ENCODE measurements at places on chromosomes 2 and 18.

DNA sequence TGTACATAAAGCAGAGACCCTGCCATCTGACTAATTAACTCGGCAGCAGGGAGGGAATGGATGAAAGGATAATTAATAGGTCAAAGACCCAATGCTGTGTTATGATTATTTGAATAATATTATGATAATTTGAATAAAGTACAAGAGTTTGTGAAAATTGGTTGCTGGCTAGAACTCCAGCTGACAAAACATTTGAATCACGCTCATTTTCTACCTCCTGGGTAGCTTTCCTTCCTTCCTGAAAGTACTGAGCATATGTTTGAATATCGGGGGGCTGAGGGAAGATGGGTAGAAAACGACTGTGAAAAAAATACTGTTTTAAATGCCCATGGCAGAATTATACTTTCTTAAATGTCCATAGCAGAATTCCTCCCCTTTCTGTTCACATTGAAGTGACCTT, 243.6 kb upstream of the RBMS1 start:
- H3K4me1 ChIP-seq, result no peaks in the 10 kb centered on the region
- DNase-seq, result no peak
- peaks cover 3% of the 10 kb centered on the region for H3K27me3 ChIP-seq
- no peak overlapping the region for H3K27ac ChIP-seq
- H3K4me3 ChIP-seq, result no peak overlapping the region

DNA sequence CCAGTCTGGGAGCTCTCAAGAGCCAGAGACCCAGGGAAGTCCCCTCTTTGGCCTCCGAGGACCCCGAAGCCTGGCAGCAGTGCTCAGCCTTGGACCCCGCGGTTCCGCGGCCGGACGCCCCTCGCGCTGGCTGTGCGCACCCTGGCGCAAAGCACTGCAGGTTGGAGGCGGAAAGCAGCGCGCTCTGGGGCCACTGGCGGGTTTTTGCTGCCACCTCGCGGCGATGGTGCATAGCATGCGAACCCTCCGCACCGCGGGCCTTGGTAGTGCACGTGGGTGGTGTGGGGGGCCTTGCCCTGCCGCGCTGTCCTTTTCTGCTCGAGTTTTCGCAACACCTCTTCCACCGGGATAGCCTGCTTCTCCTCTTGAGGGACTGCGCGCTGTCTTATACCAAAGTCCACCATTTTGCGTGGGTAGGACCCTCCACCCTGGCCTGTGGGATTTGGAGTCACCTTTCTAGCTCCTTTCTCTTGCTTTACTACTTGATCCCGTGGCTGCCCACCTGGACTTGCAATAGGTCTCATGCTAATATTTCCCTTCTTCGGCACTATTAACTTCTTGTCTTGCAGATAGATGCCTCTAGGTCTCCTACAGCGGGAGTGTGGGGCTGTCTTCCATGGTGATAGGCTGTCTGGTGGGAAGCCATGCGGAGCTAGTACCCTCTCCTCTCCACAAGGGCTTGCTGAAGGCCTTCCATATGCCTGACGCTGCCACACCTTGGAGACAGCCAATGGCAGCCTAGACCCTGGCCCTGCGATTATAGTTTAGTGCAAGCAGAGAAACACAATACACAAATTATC, 14.3 kb downstream of the SIX3 start:
- H3K36me3 ChIP-seq, result no peaks in the 10 kb centered on the region
- H3K4me3 ChIP-seq, result peak overlapping the region; percentile 77
- peak; percentile 60 for DNase-seq
- no peak overlapping the region for H3K27ac ChIP-seq
- peaks cover 26% of the 10 kb centered on the region for H3K27me3 ChIP-seq

DNA sequence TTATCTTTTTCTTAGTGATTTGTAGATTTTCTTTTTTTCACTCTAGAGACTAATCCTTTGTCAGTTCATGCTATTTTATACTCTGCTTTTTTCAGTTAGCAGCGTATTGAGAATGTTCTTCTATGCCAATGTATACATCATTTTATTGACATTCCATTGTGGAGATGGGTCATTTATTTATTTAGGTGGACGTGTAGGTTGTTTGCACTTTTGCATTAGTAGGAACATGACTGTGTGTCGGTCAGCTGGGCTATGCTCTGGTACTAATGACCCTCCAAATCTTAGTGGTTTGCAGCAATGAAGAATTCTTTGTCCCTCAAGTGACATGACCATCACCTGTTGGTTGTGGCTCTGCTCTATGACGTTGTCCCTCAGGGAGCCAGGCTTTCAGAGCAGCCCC, 33.6 kb downstream of the HPCAL1 start:
- H3K4me3 ChIP-seq, result no peak overlapping the region
- H3K4me1 ChIP-seq, result peaks cover 48% of the 10 kb centered on the region
- DNase-seq, result no peak
- no peaks in the 10 kb centered on the region for H3K27me3 ChIP-seq
- no peak overlapping the region for H3K27ac ChIP-seq

DNA sequence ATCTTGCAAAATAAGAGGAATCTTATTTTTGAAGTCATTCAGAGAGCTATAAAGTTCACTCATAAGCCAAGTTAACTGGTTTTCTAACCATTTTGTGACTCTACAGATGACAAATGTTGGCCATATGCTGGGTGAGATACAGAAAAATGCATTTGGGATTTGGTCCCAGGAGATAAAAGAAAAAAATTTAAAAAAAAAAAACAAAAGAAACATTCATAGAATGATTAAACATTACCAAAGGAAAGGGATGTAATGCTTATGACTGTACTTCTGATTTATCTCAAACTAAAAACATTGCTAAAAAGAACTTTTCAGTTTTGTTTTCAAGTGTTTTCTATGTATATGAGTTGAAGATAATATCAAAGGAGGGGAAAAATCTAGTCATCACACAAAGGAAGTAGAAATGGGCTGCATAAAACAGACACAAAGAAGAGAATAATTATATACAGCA, 43.1 kb downstream of the PELI1 start:
- H3K4me3 ChIP-seq, result peak overlapping the region; percentile 40
- no peaks in the 10 kb centered on the region for H3K27me3 ChIP-seq
- H3K36me3 ChIP-seq, result peaks cover 30% of the 10 kb centered on the region
- DNase-seq, result peak; percentile 35
- H3K27ac ChIP-seq, result peak overlapping the region; percentile 70
- H3K4me1 ChIP-seq, result peaks cover 36% of the 10 kb centered on the region

DNA sequence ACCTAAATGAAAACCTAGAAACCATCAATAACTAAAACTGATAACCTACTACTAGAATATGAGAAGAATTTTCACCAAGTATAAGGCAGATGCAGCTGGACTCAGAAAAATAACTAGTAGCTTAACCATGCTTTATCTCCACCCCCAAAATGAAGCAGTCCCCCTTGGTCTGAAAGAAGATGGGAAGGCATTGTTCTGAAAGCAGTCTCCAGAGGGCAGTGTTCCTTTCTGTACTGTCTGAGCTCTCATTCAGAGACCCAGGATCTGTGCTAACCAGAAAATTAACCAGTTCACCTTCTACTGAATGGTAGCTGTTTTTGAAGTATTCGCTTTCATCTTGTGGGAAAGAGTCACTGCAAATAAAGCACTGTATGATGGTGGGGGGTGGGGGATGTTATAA, 273.0 kb downstream of the PDE11A start:
- no peak for DNase-seq
- no peak overlapping the region for H3K27ac ChIP-seq

GRCh38 chr2:231369580-231370428, 25.7 kb upstream of the B3GNT7 start:
- H3K4me1 ChIP-seq, result no peaks in the 10 kb centered on the region
- H3K27me3 ChIP-seq, result no peaks in the 10 kb centered on the region

- peaks cover 13% of the 10 kb centered on the region for H3K4me1 ChIP-seq
- no peaks in the 10 kb centered on the region for H3K27me3 ChIP-seq
- peaks cover 69% of the 10 kb centered on the region for H3K36me3 ChIP-seq
- peak overlapping the region; percentile 69 for H3K27ac ChIP-seq
Observed at GRCh38 chr2:15303874-15304273, 257.3 kb downstream of the NBAS start.

DNA sequence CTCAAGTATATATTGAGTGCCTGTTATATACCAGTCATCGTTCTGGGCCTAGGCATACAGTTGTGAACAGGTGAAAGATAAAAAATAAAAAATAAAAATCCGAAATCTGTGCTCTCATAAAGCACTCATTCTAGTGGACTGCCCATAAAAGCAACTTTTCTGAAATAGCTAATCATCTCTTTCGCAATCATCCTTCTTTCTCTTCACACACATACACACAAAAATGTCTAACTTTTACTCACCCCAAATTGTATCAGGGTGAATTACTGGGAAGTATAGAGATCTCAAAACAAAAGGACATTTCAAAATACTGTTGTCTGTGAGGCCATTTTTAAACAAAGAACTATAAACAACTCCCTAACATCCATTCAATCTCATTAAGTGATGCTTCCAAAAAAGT, 29.6 kb upstream of the ORC2 start:
- no peaks in the 10 kb centered on the region for H3K4me1 ChIP-seq
- DNase-seq, result no peak
- H3K36me3 ChIP-seq, result no peaks in the 10 kb centered on the region
- H3K27me3 ChIP-seq, result no peaks in the 10 kb centered on the region
- no peak overlapping the region for H3K27ac ChIP-seq
- H3K4me3 ChIP-seq, result no peak overlapping the region

GRCh38 chr2:215697003-215697402, 261.1 kb upstream of the FN1 start:
- no peaks in the 10 kb centered on the region for H3K4me1 ChIP-seq
- no peak overlapping the region for H3K27ac ChIP-seq
- H3K4me3 ChIP-seq, result no peak overlapping the region
- no peak for DNase-seq

DNA sequence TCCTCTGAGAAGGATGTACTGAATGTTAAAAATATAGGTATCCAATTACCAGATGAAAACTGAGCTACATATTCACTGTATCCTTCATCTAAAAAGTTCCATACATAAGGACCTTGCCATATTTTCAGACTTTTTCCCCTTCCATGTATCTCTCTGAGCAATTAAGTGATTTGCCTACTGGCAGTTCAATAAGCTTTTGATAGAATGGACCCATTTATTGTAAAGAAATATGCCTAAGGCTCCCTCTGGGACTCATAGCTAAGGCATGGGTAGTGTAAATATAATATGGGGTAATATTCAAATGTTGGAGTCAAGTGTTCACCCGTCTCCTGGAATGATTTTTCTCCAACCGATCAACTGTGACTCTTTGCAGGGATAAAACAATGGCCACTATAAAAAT, 135.4 kb upstream of the FSHR start:
- no peak overlapping the region for H3K4me3 ChIP-seq
- no peaks in the 10 kb centered on the region for H3K36me3 ChIP-seq
- H3K27me3 ChIP-seq, result no peaks in the 10 kb centered on the region
- DNase-seq, result no peak

GRCh38 chr2:217090024-217090473, 230.2 kb upstream of the TNP1 start:
- peak overlapping the region; percentile 69 for H3K4me3 ChIP-seq
- H3K27ac ChIP-seq, result peak overlapping the region; percentile 0
- no peak for DNase-seq
- peaks cover 12% of the 10 kb centered on the region for H3K4me1 ChIP-seq

GRCh38 chr18:58095222-58095621, 51.2 kb downstream of the NEDD4L start:
- H3K27me3 ChIP-seq, result peaks cover 3% of the 10 kb centered on the region
- no peak overlapping the region for H3K27ac ChIP-seq
- DNase-seq, result no peak

DNA sequence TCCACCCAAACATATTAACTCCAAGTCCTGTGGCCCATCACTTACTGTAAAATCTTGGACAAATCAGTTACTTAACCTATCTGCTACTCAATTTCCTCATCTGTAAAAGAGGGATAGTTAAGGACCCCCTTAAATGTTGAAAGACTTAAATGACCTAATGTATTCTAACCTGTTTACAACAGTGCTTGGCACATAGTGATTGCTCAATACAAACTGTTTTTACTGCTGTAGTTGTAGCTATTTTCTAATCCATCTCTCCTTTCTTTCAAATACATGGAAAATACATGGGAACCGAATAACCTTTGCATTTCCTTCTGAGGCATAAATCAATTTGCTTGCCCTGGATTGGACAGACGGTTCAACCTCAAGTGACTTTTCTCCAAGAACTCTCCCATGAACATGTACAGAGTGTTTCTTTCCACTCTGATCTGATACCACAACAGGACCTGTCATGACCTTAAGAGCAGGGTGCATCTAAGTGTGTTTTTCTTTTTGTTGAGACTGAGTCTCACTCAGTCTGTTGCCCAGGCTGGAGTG, 2.7 kb downstream of the LNPK start:
- peaks cover 30% of the 10 kb centered on the region for H3K4me1 ChIP-seq
- no peak overlapping the region for H3K4me3 ChIP-seq
- H3K36me3 ChIP-seq, result no peaks in the 10 kb centered on the region
- no peak overlapping the region for H3K27ac ChIP-seq
- no peaks in the 10 kb centered on the region for H3K27me3 ChIP-seq
- DNase-seq, result no peak

DNA sequence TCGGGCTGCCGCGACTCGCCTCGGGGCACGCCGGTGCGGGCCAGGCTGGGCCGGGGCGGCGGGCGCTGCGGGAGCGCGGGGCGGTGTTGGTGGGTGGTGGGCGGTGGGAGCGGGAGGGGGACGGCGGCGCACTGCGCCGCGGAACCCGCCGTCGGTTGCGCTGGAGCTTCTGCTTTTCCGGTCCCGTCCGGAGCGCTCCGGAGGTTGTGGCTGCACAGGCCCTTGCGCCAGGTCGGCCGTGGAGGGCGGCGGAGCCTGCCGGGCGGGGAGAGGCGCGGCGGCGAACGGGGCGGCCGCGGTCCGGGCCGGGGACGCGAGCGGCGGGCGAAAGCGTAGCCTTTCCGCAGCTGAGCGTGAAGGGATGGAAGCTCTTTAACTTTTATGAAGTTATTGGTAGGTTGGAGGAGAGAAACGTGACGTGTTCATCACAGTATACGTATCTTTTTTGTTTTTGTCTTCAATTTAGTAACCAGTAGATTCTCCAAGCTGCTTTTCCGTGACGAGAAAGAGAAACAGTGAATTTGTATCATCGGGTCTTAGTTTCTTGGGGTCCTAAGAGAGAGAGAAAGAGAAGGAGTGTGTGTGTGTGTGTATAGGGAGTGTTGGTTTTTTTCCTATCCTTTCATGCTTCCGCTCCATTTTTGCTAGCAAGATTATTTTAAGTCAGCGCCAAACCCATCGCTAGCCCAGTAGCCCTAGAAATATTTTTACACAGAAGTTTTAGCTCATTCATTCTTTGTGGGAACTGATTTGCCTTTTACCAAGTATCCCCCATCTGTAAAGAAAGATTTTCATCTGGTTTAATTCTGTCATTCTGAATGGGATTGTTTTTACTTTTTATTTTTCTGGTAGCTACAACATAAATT, 535 bp downstream of the ATG4B start:
- DNase-seq, result peak; percentile 36
- peaks cover 31% of the 10 kb centered on the region for H3K4me1 ChIP-seq
- H3K27me3 ChIP-seq, result no peaks in the 10 kb centered on the region
- H3K27ac ChIP-seq, result peak overlapping the region; percentile 85
- H3K4me3 ChIP-seq, result peak overlapping the region; percentile 80

- H3K27ac ChIP-seq, result no peak overlapping the region
- no peak overlapping the region for H3K4me3 ChIP-seq
- DNase-seq, result no peak
- H3K4me1 ChIP-seq, result peaks cover 6% of the 10 kb centered on the region
- H3K27me3 ChIP-seq, result no peaks in the 10 kb centered on the region
Observed at GRCh38 chr2:11303290-11304013, 41.0 kb downstream of the ROCK2 start.

- no peaks in the 10 kb centered on the region for H3K27me3 ChIP-seq
- no peaks in the 10 kb centered on the region for H3K36me3 ChIP-seq
- DNase-seq, result no peak
- no peak overlapping the region for H3K27ac ChIP-seq
Observed at GRCh38 chr2:189157456-189157855, 22.1 kb downstream of the COL5A2 start.

GRCh38 chr2:6423157-6423556, 442.6 kb downstream of the CMPK2 start:
- no peak overlapping the region for H3K4me3 ChIP-seq
- no peak for DNase-seq
- no peaks in the 10 kb centered on the region for H3K4me1 ChIP-seq
- H3K27me3 ChIP-seq, result peaks cover 3% of the 10 kb centered on the region
